ENCODE measurements at places on chromosomes 4 and X. TPM values are rescaled to one million over a fixed set of nuclear protein-coding genes. Genes with fewer than 3 reads are reported as not detected.

The ZFP42 gene
- total RNA-seq: 0.32 TPM

The USP17L20 gene
- not detected for total RNA-seq

The SSX2B gene
- total RNA-seq: not detected

The SLC25A53 gene
- 4.1 TPM for total RNA-seq

The BMP2K gene
- 16.4 TPM for total RNA-seq
